Nephron progenitor cell (in vitro differentiated cells): ENCODE measurements at places on chromosomes 2 and 18.

GRCh38 chr2:232296776-232297525 lies 81.6 kb upstream of the ALPP start:
- no peak for DNase-seq

GRCh38 chr2:231300020-231300721 lies 95.3 kb upstream of the B3GNT7 start:
- no peak for DNase-seq

DNA sequence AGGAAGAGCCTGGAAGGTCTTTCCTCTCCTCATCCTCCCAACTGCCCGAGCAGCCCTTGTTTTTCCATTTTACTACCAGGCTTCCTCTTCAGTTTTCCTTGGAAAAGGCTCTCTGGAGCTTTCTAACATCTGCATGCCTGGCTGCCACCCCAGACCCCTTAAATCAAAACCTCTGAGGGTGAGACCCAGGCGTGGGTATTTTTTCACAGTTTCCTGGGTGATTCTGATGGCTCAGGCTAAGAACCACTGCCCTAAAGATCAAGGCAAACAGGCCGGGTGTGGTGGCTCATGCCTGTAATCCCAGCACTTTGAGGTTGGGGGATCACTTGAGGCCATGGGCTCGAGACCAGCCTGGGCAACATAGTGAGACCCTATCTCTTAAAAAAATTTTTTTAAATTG lies 35.4 kb downstream of the EMILIN2 start:
- DNase-seq: no peak

GRCh38 chr2:21037671-21038108 lies 6.2 kb downstream of the APOB start:
- no peak for DNase-seq

- DNase-seq: peak; percentile 72
Observed at GRCh38 chr2:67650291-67651133, 253.4 kb downstream of the ETAA1 start.

- no peak for DNase-seq
Observed at GRCh38 chr2:181285116-181285515, 172.1 kb upstream of the ITGA4 start.

DNA sequence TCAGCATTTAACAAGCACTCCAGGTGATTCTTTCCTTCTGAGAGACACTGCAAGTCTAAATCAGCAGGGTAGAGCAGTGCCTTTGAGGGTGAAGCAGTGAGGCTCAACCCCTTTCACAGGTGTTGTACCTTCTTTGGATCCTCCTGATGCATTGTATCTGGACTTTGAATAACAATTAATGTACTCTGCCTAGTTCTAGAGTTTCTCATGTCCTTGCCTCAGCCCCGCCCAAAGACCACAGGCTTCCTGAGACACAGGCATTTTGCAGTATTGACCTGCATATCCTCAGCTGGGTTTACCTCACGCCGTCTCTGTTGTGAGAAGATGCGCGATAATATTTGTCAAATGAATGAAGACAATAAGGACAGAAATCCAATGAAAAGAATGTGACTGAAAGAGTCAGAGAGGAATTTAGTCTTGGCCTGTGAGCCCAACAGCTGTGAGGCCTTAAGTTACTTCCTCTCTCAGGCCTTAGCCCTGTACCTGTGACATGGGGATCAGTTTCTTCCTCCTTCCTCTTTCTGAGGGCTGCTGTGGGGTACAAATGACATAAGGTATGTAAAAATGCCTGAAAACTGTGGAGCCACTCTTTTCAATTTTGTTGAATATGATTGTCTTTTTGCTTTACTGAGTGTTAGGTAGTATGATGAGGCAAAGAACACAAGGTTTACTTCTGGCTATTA lies 43.7 kb downstream of the WIPF1 start:
- DNase-seq: no peak

GRCh38 chr2:196502386-196502785 lies 137.1 kb upstream of the CCDC150 start:
- DNase-seq: no peak

- DNase-seq: no peak
Observed at GRCh38 chr2:189613077-189613636, 32.6 kb upstream of the SLC40A1 start.

- peak; percentile 87 for DNase-seq
Observed at GRCh38 chr18:23918395-23919032, 96.0 kb upstream of the TTC39C start.
